Activated CD8-positive, alpha-beta memory T cell treated with anti-CD3 and anti-CD28 coated beads, Interleukin-2, amount 50 U/mL, for 4 hours (primary cell): ENCODE measurements at places on chromosomes 7 and 10.

DNA sequence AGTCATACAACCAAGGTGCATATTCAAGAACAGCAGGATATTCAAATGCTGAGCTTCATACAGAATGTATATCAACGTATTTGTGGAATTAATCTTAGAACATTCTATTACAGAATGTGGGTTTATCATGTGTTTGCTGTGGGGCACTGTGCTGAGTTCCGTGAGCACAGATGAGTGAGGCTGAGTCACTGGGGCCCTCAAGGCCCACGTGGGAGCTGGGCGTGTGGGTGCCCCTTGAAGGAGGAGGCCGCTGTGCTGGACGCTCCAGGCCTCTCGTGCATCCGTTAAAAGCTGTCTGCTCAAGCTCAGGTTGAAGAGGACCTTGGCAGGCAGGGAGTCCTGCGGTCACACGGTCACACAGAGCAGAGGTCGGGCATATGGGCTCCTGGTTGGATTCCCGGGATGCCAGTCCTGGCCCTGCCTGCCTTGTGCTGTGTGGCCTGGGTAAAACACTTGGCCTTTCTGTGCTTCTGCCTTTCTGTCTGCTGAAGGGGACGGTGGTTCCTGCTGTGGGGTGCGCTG, 70.1 kb downstream of the GLRX3 start:
- no peak for DNase-seq

GRCh38 chr10:91350651-91351081, 59.5 kb upstream of the HECTD2 start:
- no peak for DNase-seq

- DNase-seq, result peak; percentile 11
Measured at GRCh38 chr10:86365346-86366032, 1.1 kb downstream of the GRID1 start.

- no peak for DNase-seq
Measured at GRCh38 chr7:82173400-82174021, 270.1 kb downstream of the CACNA2D1 start.

DNA sequence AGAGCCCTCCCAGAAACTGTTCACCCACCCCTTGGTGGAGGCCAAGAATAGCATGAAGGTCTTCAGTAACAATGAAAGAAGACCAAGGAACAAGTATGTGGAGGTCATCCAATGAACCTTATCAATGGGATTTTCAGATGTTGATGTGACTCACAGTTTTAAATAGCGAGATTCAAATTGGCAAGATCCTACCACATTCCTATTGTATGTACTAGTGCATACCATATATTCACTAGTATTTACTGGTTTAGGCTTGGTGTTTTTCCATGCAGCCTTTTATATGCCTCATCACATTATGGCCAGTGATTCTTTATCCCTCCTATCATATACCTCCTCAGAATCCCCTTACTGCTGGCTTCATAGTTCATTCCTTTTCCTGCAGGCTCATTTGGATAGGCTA, 54.4 kb downstream of the ITGB8 start:
- DNase-seq, result no peak

GRCh38 chr7:17328641-17329040, 30.2 kb downstream of the AHR start:
- DNase-seq, result no peak

GRCh38 chr10:63068246-63068645, 64.9 kb upstream of the NRBF2 start:
- DNase-seq, result no peak

GRCh38 chr7:81665236-81665635, 104.6 kb downstream of the HGF start:
- DNase-seq, result no peak

- no peak for DNase-seq
Measured at GRCh38 chr7:149414745-149415390, 46.0 kb downstream of the ZNF777 start.

DNA sequence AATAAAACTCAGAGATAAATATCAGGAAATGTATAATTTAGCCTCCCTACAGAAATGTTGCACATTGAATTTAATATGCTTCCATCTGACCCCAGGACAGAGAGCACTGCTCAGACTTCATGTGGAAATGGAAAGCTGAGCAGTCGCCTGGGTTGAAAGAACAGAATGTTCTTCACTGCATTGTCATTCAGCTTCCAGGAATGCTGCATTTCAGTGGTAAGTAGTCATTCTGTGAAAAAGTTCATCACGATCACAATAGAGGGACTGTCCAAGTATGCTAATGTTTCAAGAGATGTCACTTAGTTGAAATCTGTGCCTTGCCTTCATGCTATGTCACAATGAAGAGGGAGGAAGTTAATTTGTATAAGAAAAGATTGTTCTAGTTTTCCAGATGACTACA, 147.3 kb downstream of the NRCAM start:
- DNase-seq, result no peak
